ENCODE measurements at places on chromosomes 4 and X. TPM values are rescaled to one million over a fixed set of nuclear protein-coding genes. Genes with fewer than 3 reads are reported as not detected.

The NIPAL1 gene
- 4.9 TPM for total RNA-seq

The POLN gene
- 3.3 TPM for total RNA-seq

The ARL9 gene
- not detected for total RNA-seq

GRCh38 chrX:48910926-48911411 lies 477 bp downstream of the SLC35A2 start:
- DNase-seq: no peak

DNA sequence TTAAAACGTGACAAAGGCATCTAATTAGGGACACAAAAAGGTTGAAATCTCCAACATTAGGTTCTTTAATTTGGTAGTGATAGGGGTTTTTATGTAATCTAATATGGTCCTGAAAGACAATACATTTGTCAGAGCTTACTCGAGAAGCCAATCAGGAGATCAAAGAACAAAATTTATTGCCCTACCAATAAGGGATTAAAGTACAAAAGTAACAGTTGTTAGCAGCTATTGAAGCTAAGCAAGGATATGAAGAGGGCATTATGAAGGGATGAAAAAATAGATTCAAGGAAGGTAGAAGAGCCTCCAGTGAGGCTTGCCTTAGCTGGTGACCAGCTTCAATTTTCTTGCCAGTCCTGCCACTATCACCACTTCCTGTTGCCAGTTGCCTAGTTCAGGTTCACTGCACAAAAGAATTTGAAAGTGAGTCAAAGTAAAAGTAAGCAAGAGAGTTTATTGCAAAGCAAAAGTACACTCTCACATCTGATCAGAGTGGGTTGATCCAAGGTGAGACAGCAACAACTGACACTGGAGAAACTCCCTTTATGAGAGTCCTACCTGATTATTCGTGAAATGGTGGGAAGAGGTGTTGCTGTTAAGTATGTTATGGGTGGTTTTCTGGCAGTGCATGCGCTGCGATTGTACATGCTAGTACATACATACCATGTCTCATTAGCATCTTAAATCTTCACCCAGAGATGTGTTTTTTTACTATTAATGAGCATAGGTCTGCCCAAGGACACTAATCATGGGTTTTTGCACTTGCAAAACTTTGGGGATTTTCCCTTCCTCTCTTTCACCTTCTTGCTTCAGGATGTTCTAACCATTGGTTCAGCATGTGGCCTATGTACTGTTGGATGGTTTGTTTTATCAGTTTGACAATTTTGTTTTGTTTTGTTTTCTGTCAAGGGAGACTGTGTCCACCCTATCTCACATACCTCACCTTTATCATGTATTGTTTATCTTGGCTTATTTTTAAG lies 263.2 kb upstream of the ITM2A start:
- no peak for DNase-seq

GRCh38 chrX:121585626-121586025 lies 538.2 kb downstream of the GLUD2 start:
- DNase-seq: no peak
